Stimulated activated CD8-positive, alpha-beta memory T cell treated with anti-CD3 and anti-CD28 coated beads, Interleukin-15, amount 100 ng/mL, for 24 hours (primary cell): ENCODE measurements at places on chromosomes 3 and 15.

DNA sequence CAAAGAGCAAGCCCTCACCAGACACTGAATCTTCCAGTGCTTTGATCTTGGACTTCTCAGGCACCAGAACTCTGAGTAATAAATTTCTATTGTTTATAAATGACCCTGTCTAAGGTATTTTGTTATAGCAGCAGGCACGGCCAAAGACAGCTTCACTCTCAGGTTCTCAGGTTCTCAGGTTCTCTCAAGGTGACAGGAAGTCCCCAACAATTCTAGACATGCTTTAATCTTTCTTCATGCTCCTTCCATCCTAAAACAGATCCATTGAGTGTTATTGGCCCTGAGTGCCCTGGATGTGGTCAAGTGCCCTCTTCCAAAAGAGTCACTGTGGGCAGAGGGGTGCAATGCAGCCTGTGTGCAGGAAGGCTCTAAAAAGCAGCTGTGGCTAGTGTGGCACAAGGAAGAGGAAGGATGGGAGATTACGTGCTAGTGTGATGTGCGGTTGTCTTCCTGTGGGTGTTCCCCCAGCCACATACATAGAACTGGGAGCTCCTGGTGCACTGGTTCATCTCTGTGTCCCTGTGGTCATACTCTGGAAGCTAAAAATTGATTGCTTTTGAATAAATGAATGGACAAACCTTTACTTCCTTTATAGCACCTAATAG, 11.0 kb upstream of the RAB7A start:
- DNase-seq, result no peak

GRCh38 chr3:46299608-46300460, 54.1 kb upstream of the CCR2 start:
- no peak for DNase-seq

DNA sequence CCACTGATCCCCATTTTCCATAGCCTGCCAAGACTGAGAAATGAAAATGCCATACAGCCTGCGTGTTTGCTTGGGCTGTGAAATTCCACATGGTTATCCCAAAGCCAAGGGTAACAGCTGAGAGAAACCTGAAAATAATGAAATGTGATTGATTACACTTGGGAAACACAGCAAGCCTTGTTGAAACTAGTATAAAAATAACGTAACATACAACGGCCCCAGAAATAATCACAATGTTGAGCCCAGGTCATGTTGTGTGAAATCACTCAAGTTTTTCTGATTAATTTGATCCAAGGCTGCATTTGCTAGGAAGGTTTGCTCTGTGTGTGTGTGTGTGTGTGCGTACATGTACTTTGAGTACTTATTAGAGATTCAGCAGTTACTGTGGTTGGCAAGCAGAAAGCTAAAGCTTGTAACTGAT, 269.0 kb downstream of the OXSM start:
- DNase-seq, result no peak

DNA sequence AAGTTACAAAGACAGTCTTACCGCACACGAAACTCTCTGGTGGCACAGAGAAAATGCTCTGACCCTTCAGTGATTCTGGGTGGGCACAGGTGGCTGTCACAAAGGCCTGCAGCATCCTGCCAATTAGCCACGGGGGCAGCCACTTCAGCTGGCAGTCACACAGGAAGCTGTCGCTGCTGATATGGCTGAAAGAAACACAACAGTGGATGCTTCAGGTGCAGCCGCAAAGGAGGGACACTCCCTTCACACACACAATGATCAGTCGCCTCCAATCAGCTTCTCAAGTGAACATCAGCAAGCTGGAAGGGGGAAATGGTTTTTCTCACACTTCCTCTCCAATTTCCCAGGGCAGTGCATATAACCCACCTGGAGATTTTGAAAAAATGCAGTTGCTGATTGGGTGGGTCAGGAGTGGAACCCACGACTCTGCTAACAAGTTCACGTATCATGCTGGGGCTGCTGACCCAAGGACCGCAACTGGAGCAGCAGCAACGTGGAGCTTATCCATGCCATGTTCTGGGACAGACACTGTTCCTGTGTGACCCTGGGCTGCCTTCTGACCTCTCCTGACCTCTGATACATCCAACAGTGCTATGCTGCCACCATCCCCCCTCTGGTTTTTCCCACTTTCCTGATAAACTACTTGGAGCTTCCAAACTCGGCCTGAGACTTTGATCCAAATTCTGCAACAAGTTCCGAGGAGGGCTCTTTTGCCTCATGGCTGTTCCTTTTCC, 106.6 kb downstream of the LRIG1 start:
- no peak for DNase-seq

DNA sequence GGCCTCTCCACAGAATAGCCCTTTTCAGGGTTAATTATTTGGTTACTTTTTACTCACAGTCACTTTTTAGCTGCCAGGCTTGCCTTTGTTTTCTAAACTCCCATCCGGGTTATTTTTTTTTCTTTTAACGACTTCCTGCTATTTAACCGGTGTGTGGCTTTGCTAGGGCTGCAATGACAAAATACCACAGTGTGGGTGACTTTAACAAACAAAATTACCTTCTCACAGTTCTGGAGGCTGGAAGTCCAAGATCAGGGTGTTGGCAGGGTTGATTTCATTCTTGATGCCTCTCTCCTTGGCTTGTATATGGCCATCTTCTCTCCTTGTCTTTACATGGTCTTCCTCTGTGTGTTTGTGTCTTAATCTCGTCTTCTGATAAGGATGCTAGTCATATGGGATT, 91.5 kb downstream of the IL1RAP start:
- no peak for DNase-seq

DNA sequence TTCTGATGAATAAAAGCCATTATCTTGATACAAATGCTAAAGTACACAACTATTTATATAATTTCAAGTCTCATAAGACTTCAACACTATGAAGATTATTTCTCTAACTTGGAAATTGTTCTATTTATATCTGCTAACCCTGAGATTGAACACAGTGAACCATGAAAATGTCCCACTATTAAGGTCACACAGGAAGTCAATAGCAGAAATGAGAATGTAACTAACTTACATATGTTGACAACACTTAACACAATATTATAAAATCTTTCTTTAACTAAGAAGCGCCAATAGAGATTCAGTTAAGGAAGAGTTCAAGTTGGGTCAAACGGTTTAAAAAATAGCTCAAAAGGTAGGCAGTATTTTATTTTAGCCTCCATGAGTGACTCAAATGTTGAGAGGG, 551.8 kb upstream of the CBLB start:
- DNase-seq, result no peak

DNA sequence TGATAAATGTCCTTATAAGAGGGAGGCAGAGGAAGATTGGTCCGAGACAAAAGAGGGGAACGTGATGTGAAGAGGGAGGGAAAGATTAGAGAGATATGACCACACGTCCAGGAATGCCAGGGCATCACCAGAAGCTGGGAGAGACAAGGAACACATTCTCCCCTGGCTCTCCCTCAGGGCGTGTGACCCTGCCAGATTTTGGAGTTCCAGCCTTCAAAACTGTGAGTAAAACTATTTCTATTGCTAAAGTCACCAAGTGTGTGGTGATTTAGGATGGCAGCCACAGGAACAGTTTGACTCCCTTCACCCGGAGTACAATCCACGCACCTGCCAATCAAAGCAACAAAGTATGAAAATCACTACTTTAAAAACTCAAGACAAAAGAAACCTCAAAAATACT, 32.1 kb upstream of the TJP1 start:
- DNase-seq, result no peak

- peak; percentile 95 for DNase-seq
Observed at GRCh38 chr3:3126477-3127431, at the start of gene TRNT1. TRNT1 (plus strand) TSS chr3:3126940; CDS start chr3:3129041, 2,101 bp downstream.

DNA sequence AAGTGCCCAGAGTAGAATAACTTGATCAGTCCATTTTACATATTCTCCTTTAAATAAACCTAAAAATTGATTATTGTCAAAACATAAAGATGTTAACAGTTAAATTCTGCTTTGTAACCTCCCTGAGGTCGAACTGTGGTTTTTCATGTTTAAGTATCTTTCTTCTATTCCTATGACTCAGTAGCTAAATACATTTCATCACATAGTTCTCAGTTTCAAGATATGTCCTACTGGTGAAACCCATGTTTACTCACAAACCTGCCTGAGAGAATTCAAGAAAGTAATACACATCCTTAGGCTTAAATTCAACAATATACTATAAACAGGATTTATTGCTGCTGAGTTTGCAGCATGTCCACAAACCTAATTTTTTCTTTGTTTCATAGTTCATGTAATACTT, 692.9 kb downstream of the ZPLD1 start:
- DNase-seq, result no peak

DNA sequence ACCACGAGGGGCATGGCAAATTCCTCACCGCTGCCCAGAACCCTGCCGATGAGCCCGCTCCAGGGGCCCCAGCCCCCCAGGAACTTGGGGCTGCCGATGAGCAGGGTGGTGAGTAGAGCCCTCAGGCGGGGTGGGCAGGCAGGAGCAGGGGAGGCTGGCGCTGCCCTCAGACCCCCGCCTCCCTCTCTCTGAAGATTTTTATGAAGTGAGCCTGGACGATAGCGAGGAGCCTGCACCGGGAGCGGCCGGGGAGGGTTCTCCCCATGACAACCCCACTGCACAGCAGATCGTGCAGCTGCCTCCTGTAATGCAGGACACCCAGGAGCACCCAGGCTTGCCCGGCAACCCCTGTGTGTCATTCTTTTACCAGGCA, 56.7 kb upstream of the UBE2Q2 start:
- DNase-seq, result no peak

- DNase-seq, result no peak
Observed at GRCh38 chr15:101216100-101216499, 35.7 kb downstream of the CHSY1 start.

- DNase-seq, result no peak
Observed at GRCh38 chr15:68337826-68338225, 60.3 kb downstream of the FEM1B start.

DNA sequence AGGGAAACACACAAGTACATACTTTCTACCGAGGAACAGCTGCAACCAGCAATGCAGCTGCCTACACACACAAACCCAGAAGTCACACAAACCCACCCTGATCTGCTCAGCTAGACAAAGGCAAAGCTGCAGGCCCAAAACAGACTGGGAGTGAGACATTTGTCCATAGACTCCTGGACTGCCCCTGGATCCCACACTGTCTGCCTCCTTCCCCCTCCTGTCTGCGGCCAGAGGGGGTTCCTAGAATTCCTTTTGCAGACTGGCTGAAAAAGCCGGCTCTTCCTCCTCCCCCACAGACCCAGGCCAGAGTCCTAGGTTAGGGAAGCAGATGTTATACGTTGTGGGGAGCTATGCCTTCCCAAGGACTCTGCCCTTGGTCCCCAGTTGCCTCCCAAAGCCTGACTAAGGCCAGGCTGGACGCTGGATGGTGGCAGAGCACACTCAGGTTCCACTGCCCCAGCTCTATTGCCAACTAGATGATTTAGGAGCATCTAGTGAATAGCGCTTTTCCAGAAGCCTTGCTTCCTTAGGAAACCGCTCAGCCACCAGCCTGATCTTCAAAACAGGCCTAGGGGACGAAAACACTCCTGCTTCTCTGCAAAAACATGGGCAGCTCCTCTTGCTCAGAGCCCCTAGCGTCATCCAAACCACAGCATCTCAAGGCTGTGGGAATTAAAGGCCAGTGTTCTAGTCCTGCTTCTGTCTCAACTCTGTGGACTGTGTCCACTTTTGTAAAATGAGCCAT, 37.4 kb upstream of the CILP start:
- no peak for DNase-seq
